ENCODE measurements at places on chromosomes 7 and 10.

- peak; percentile 75 for DNase-seq
Observed at GRCh38 chr7:80095545-80095944, 39.1 kb upstream of the GNAI1 start.

DNA sequence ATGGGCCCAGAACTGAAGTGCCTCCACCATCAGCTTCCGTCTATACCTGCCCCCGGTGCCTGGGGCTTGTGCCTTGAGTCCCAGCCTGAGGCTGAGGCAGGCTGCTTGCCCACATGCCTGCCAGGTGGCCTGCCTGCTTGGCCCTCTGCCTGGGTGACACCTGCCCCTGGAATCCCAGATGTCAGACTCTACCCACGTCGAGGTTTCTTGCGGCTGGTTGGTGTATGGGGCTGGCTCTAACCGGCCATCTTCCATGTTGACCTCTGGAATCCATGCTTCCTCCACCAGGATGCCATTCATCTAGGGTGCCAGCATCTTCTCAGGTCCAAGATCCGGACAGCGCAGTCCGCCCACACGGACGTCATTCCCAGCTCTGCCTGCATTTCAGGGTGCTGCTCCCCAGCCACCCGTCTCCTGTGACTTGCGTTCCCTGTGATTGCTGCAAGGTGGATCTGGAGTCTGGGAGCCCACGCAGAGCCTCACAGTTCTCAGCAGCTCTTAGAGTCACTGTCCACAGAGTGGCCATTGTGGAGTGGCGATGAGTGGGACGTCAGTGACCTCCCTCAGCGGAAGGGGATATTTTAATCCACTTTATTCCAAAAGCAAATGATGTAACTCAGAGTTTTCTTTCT, 298.1 kb downstream of the TCERG1L start:
- DNase-seq, result no peak

DNA sequence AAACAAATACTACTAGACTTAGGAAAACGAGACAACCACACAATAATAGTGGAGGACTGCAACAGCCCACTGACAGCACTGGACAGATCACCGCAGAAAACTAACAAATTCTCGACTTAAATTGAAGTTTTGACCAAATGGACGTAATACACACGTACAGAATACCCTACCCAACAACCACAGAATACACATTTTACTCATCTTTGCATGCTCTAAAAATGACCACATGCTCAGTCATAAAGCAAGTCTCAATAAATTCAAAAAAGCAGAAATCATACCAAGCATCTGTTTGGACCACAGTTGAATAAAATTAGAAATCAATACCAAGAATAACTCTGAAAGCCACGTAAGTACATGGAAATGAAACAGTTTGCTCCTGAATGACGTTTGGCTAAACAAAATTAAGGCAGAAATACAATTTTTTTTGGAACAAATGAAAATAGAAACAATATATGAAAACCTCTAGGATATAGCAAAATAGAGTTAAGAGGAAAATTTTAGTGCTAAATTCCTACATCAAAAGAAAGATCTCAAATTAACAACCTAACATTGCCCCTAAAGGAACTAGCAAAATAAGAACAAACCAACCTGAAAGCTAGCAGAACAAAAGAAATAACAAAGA, 30.6 kb downstream of the MAPK8 start:
- no peak for DNase-seq

DNA sequence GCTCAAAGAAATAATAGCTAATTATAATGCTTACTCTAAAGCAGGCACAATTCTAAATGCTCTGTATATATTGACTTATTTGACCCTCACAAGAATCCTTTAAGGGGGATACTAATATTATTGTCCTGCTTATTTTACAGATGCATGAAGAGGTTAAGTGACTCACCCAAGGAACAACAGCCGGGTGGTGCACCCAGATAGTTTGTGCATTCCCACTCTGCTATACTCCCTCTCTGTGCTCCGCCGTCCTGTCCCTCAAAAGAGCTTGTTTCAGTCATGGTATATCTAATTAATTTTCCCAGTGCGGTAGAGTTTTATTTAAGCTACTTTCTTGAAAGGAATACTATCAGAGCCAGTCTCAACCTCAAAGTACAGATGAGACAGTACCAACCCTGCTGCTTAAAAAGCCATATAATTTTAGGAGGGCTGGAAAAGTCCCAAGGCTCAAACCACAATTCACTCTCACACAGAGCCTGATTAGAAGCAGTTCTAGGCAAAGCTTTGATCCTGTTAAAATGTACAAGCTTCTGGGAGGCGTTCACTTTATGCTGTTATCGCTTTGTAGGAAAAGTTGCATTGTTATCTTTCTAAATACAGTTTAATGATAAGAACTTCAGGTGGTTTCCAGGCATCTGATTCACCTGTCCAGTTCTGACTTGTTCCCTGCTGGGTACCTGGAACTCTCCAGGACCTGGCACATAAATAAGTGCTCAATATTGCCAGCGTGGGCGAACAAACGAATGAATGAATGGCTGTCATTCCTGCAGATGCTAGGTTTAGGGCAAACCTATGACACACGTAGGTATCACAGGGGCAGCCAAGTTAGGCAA, 261.5 kb upstream of the KLF14 start:
- no peak for DNase-seq

DNA sequence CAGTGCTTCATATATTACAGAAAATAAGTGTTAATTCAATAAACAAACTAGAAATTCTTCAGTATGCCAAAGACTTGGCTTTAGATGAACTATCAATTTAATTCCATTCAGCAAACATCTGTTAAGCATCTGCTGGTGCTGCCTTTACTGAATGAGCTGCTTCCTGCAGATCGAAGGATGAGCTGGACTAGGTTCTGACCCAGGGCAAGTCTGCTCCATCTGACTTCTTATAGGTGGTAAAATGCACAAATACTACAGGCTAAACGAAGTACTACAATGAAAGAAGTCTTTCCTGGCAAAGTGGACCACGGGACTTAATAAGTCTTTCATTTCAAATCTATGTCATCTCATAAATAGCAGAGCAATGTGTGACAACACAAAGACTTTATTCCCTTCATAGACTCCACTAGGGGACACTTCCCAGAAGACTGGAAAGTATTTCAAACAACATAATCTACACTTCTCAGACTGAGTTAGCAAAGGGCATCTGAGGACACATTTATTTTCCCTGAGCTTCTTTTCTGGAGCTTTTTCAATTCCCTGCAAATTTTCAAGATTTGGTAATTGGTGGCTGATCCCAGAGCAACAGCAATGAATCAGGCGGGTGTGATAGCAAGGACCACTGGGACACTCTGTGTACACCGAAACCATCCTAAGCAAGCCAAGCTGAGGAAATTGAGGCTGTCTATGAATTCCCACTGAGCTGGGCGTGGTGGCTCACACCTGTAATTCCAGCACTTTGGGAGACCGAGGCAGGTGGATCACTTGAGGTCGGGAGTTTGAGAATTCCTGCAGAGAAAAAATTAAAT, 108.9 kb upstream of the FRMD4A start:
- DNase-seq, result no peak

GRCh38 chr10:34121781-34122622, 693.1 kb downstream of the PARD3 start:
- DNase-seq, result peak; percentile 43

DNA sequence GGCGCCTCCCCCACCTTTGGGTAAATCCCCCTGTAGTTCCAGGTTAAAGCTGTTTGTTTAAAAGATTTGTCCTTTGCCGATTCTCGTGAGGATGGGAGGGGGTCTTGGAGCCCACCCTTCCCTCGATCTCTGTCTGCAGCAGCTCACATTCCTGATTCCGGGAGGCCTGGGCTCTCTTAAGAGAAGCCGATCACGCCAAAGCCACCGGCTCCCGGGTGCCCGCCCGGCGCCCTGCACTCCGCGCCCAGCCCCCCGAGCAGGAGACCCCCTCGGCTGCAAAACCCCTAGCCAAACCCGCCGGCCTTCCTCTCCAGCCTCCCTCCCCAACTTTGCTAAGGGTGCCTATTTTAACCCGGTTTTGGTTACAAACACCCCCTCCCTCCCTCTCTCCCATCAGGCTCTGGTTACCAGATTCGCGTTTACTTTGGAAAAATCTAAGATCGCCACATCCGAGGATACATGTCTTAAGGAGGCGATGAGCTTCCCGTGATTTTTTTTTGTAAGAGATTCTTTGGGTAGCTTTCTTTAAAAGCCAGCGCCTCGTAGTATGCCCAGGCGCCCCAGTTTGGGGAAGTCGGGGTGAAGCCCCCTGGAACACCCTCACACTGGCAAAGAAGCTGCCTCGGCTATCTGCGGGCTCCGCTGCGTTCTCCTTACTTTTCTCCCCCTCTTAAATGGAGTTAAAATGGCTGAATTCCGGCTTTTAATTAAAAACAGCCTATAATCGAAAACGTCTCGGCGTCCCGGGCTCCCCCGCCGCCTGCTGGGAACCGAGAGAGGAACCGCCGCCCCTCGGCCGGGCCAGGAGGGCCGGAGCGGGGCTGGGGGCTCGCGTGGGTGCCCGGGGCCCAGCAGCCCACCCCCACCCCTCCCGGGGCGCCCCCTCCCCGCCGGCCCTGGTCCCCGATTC, 983 bp downstream of the TNRC18 start:
- DNase-seq, result peak; percentile 72

DNA sequence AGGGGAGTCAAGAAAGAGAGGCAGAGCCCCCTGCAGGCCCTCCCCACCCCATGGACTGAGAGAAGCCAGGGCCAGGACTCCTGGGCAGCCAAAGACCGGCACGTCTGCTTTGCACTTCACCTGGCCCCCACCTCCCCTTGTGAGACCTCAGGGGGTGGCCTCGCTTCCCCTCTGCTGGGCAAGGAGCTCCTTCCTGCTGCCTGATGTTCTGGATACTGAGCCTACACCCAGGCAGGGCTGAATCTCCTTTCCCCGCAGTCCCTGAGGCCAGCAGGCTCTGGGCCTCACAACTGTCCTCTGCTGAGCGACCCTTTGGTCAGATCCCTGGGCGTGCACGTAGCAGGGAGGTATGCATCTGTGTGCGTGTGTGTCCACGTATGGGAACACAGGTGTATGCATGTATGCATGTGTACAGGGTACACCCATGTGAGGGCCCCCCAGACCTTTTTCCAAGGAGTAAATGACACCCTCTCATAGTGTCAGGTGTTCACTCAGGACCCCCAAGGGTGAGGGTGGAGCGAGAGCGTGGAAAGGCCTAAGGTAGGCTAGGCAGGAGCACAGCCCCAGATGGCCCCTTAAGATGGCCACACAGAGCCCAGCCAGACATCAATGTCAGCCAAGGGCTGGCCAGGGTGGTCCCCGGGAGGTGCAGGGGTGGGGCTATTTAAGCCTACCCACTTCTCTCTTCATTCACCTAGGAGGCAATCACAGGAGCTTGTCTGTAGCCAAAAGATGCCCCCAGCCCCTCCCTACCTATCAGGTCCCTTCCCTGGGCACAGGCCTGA, 1.9 kb upstream of the RET start:
- no peak for DNase-seq

- no peak for DNase-seq
Observed at GRCh38 chr10:17765602-17766001, 13.6 kb downstream of the TMEM236 start.

DNA sequence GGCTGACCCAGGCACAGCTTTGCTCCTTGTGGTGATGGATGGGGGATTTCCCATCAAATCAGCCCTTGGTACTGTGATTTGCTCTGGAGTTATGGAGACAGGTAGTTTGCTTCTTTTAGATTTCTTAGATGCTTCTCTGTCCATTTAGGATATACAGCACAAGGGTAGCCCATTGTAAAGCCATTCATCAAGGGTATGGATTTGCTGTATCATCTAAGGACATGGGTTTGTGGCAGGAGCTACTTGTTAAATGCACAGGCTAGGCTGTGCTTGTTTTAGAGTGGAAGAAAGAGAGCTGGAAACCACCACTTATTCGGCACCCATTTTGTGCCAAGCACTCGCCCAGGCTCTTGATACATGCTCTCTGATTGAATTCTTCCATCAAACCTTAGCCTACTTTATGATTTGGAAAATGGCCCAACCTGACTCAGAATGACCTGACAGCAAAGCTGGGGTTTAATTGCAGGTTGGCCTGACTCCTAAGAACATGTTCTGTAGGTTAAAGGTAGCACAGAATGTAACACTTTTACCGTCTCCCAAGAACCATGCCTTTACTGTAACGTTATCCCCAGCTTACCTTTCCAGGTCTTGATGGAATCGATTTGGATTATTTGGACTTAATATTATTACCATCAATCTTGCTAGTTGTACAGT, 168.0 kb downstream of the SNX10 start:
- no peak for DNase-seq

DNA sequence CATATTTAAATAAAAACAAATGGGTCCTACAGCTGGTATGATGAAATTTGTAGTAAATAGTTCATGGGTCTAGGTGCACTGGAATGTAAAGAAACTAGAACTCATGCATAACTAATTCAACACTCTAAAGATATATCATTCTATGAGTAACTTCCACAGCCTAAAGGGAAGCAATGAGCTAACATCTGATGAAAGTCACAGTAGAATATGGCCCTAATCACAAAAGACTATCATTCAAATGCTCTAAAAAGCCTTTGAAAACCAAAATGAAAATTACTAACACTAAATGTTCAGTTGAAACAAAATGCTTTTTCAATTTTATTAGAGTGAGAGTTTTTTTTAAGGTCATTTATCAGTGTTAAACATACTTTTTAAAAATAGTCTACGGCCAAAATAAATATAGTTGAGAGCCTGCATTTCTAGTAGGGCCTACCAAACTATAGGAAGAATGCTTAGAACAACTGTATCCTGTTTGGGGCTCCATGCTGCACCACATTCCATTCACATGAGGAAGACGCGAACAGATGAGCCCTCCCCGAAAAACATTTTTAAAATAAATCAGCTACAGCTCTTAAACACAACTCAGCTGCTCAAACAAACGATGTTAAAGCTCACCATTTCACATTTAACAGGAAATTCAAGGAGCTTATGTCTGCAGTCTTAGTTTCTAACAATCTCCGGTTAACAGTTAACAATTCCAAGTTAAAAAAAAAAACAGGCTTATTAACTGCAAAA, 134.5 kb downstream of the NRBF2 start:
- peak; percentile 88 for DNase-seq

DNA sequence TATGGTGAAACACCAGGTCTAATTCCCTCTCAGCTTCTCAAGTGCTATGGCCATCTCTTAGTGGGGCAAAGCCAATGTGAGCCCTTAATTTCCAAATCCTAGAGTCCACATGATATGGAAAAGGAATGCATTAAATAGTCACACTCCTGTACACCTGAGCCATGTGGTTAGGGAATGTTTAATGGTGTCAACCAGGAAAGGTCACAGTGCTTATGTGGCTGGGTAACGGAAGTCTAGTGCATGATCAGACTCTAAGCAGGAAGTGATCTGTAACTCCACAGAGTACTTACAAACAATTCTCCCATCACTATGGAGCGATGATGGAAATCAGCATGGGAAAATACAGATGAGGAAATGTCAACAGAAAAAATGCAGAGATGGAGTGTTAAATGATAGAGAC, 148.8 kb downstream of the MAGI2 start:
- DNase-seq, result no peak

DNA sequence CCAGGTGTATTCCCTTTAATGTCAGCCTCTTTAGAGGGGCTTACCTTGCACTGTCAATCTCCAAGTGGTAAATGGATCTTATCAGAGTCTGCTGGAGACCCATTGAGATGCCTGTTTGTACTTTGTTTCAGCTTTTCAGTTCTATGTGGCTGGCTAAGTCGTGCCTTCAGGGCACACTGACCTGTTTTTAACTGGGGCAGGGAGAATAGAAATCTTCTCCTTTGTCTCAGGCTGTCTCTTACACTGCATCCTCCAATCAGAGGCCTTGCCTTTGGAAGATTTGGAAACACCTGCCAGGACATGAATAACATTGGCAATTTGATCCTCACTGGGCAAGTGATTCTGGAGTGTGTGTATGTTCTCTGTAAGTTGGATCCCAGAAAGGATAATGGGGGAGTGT, 65.0 kb downstream of the POU6F2 start:
- DNase-seq, result no peak

Measured in adipocyte (in vitro differentiated cells).